ENCODE measurements at places on chromosomes 6 and 20.

- DNase-seq: no peak
Measured at GRCh38 chr20:32534661-32535240, 50.4 kb downstream of the NOL4L start.

GRCh38 chr6:31060145-31060544 is 49.9 kb downstream of the MUC22 start:
- no peak for DNase-seq

DNA sequence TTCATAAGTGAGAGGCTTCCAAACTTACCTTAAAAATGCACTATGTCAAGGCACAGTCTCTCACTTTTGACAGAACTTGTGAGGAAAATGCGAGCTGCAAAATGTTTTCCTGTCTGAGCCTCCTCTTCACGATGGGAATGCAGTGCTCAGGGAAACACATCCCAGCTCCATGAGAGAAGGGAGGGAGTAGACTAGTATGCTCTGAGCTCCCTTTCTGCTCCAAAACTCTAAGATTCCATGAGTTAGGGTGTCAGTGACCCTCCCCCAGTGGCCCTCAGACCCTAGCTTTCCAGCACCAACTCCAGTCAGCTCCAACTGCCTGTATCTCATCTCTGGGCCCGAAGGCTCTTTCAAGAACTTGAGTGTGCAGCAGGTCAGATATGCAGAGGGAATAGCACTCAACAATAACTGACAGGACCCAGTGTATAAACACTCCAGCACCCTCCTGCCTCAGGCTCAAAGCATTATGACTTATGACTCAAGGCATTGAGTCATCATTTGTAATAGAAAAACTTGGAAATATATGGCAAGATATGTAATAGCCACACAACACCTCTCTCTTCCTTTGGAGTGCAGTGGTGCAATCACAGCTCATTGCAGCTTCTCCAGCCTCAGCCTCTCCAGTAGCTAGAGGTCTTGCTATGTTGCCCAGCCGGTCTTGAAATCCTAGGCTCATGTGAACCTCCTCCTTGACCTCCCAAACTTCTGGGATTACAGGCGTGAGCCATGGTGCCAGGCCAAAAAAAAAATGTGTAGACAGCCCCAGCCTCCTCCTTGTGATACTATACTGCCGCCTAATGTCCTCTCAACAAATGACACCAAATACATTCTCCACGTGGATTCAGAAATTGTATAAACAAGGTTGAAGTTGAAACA is 16.7 kb upstream of the ENTPD6 start:
- DNase-seq: no peak

GRCh38 chr20:57092112-57092899 is 174.1 kb downstream of the BMP7 start:
- no peak for DNase-seq

GRCh38 chr6:127222418-127222817 is 44.2 kb upstream of the RNF146 start:
- DNase-seq: no peak

- no peak for DNase-seq
Measured at GRCh38 chr20:53502820-53503219, 90.8 kb downstream of the ZNF217 start.

DNA sequence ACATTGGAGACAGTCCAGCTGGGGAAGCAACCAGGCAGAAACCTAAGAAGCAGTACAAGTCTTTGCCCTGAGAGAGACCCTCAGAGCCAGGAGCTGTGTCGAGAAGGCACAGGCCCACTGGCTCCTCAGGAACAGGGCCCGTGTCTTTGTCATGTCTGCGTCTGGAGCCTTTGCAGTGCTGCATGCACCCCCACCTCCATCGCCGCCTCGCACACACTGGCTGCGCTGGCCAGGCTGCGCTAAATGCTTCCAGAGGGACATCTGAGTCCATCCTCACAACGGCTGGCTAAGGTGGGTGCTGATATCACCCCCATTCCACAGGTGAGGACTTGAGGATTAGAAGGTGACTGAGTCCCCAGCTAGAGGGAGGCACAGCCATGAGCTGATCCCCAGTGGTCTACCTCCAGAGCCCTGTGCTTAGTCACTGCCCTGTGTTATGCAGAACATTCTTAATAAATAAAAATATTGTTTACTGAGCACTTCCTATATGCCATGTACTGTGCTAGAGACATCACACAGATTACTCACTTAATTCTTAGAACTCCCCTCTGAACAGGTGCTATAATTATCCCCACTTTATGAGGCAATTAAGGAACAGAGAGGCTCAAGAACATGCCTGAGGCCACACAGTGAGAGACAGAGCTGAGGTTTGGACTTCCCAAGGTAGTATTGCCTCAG is 27.6 kb downstream of the GABRR2 start:
- DNase-seq: no peak

DNA sequence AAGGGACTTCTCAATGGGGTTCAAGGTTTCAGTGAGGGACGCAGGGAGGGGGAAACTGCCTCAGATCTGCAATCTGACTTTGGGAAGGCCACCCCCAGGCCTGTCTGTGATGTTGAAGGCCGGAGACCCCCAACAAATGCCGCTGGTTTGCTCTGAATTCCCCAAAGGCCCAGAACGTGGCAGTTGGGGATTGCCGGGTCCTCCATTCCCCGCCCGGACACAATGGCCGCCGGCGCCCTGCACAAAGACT is 326 bp upstream of the BCL2L1 start:
- DNase-seq: no peak

- DNase-seq: no peak
Measured at GRCh38 chr6:169997930-169998218, 246.5 kb downstream of the ERMARD start.

- DNase-seq: no peak
Measured at GRCh38 chr6:52454556-52454955, 34.4 kb downstream of the EFHC1 start.

GRCh38 chr6:52209770-52210169 is 23.6 kb downstream of the IL17A start:
- no peak for DNase-seq

GRCh38 chr6:156062091-156062563 is 606.5 kb upstream of the NOX3 start:
- no peak for DNase-seq

- DNase-seq: no peak
Measured at GRCh38 chr6:170174124-170174770, 116.6 kb downstream of the DLL1 start.

DNA sequence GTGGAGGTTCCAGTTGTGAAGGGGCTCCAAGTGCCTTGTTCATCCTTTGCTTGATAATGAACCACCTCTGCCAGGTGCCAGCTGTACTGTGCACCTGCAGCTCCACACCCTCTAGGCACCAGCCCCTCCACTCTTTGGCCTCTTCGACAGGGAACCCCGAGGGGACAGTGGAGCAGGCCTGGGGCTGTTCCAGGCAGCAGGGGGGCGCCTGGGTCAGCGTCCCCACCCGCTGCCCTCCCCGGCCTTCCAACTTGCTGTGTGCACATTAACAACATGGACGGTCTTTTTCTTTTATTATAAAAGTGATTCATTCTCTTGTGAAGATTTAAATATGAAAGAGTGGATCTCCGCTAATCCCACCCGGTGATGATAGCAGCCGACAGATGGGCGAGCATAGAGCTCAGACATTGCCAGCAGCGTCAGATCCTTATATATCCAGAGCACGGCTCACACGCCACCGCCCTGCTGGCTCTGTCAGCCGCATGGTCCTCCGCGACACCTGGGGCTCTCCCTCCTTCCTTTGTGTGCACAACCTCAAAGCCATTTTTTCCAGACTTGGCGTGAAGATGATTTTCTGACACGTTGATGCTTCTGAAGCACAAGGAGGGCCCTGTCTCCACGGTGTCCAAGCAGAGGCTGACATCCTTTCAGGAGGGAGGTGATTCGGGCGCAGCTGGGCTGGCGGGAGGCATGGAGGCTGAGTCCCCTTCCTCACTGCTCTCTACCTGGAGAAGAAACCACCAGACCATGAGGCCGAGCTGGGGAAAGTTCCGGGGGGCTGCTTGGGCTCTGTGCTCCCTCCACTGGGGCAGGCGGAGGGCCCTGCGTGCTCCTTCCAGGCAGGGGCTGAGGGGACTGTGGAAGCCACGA is 22.2 kb upstream of the MRGBP start:
- no peak for DNase-seq

DNA sequence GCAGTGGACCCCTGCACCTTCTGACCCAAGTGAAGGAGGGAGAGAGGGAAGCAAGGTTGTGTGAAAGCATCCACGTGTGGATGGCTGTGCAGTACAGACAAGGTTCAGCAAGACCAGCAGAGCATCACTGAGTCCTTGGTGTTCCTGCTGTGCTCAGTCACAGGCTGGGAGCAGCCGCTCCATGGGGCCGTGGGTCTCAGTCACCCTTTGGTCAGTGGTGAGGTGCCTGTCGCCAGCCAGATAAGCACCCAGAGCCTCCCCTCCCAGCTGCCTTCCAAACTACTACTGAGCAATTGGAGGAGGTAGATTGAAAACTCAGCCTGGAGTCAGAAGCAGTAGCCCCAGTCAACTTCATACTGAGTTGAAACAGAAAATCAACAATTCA is 218.9 kb downstream of the SLC24A3 start:
- no peak for DNase-seq

- no peak for DNase-seq
Measured at GRCh38 chr6:10099529-10100140, 315.2 kb downstream of the TFAP2A start.

DNA sequence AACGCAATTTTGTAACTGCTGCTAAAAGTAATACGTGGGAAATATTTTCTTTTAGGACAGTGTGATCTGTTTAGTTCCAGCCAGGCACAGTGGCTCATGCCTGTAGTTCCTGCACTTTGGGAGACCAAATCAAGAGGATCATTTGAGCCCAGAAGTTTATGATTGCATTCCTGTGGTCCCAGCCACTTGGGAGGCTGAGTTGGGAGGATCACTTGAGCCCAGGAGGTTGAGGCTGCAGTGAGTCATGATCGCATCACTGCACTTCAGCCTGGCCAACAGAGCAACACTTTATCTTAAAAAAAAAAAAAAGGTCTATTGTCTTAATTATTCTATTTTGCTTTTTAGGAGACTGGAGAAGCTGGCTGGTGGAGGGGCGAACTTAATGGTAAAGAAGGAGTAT is 101.5 kb downstream of the CD2AP start:
- DNase-seq: no peak

- no peak for DNase-seq
Measured at GRCh38 chr6:167031082-167031709, 32.0 kb downstream of the CEP43 start.

DNA sequence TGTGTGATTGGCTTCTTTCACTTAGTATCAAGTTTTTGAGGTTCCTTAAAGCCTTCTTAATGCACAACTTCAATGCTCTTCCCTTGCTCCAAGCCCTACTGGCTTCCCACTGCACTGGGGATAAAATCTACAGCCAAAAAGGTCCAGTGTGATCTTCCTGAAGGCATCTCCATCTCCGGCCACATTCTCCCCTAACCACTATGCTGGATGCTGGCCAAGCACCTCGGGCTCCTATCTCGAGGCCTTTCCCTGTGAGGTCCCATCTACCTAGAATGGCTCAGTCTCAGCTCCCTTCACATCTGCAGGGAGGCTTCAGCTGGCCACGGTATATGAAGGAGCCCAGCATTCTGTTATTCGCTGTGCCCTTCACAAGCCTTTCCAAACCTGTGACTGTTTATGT is 48.1 kb downstream of the CNKSR3 start:
- no peak for DNase-seq
